ENCODE measurements at places on chromosomes 12 and 14. TPM values are rescaled to one million over a fixed set of nuclear protein-coding genes. Genes with fewer than 3 reads are reported as not detected.

- no peak for DNase-seq
Observed at GRCh38 chr14:26636561-26636960, 38.7 kb upstream of the NOVA1 start.

Gene SLC25A21
- total RNA-seq: not detected

DNA sequence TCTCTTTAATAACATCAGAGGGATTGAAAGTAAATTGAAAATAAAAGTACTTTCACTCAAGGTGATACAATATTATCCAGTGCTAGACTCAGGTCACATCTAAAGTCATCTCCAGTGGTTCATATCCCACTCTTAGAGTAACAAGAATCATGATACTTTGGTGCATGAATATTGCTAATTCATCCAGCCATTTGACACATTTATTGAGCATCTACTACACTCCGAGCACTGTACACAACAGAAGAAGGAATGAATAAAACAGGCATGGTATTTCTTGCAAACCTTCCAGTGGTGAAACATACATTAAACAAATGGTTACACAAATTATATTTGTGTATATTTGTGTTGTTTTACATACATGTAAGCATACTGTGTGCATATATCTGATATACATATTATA lies 116.0 kb upstream of the TMCC3 start:
- no peak for DNase-seq

DNA sequence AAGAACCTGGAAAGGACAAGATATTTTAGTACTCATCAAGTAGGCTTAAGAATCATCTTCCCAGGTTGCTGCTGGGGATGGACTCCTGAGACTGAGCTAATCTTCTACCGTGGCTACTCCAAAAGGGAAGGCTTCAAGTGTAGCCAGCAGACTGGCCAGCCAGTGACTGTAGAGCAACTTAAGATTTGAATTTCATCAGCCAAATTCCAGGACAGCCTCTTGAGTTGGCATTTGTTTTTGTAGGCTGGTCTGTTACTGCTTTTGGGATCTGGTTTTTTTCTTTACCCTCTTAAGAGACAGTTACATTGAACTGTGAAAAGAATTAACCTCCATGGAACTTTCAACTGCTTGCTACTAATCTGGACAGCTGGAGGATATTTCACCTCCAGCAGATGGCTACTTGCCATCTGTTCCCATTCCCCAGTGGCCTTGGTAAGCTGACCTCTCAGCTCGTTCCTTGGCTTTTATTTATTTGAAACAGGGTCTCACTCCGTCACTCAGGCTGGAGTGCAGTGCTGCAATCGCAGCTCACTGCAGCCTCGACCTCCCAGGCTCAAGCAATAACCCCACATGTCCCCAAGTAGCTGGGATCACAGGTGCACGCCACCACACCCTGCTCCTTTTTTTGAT lies 20.7 kb downstream of the VTI1B start:
- DNase-seq: no peak

DNA sequence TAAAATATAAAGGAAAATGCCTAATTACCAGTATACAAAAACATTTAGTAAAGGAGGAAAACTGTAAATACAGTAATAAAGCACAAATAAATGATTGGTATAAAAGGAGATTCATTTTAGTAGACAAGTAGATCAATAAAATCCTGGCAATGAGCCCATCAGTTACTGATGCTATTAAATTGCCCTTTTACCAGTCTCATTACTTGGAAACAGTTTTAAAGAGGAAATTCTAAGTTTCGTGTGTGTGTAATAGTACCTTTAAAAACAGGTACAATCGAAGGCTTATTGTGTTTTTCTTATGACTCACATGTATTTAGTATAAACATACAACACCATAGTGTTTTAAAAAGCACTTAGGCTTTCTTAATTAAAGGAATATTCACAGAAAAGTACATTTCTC lies 46.4 kb upstream of the SYT10 start:
- no peak for DNase-seq

Gene SERPINA12
- total RNA-seq: not detected

DNA sequence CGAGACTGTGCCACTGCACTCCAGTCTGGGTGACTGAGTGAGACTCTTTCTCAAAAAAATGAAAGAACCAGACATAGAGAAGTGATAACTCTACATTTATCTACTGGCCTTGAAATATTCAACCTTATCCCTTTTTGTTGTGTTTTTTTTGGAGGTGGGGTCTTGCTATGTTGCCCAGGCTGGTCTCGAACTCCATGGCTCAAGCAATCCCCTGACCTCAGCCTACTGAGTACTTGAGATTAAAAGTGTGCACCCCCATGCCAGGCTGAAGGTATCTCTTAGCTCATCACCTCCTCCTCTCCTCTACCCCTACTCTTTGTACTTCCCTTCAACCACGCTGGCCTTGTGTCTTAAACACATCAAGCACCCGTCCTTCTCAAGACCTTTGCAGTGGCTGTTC lies 3.8 kb downstream of the DRAM1 start:
- no peak for DNase-seq

Gene GPR84
- total RNA-seq: not detected

Gene GUCY2C
- not detected for total RNA-seq

Gene SLC6A15
- 4.4 TPM for total RNA-seq

Gene SLC5A8
- not detected for total RNA-seq

GRCh38 chr12:71877335-71878121 lies 38.0 kb downstream of the TBC1D15 start:
- no peak for DNase-seq

Gene CLEC4D
- not detected for total RNA-seq

Gene NFE2
- not detected for total RNA-seq

DNA sequence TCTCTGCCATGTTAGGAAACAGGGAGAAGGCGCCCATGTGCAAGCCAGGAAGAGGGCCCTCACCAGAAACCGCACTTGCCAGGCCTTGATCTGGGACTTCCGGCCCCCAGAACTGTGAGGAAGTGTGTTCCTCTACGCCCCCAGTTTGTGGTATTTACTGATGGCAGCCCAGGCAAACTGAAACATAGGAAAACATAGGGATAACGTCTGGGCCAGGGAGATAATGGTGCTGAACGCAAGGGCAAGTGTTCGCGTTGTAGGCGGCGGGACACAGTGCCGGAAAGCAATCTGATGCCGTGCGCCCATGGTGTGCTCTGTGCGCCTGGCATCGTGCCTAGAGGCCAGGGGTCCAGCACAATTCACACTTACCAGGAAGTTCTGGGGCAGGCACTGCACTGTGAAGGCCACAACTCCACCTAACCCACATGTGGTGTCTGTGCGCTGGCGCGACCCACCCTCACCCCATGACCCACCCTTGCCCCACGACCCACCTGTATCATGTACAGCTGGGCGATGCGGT lies 53.6 kb downstream of the ARL6IP4 start:
- DNase-seq: no peak

Gene ACOT2
- total RNA-seq: 45.4 TPM

Gene FITM1
- total RNA-seq: not detected

DNA sequence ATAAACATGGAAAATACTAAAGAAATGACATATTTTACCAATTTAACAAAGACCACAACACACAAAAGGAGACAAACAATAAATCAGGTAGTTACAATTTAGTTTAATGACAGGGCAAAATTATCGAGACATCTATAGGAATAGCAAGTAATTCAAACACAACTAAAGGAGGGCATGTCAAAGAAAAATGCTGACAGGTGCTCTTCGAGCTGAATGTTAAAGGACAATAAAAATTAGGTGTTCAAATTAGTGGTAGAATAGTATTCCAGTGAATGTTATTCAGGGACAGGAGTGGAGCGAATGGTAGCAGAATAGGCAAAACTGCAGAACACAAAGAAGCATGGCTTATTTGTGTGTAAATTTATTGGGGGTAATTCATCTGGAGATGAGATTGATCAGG lies 1004.3 kb upstream of the FBXO33 start:
- DNase-seq: no peak

GRCh38 chr12:98416845-98417244 lies 98.5 kb upstream of the TMPO start:
- no peak for DNase-seq

Gene DBX2
- total RNA-seq: not detected

Gene CMA1
- not detected for total RNA-seq

Gene DAO
- total RNA-seq: not detected

DNA sequence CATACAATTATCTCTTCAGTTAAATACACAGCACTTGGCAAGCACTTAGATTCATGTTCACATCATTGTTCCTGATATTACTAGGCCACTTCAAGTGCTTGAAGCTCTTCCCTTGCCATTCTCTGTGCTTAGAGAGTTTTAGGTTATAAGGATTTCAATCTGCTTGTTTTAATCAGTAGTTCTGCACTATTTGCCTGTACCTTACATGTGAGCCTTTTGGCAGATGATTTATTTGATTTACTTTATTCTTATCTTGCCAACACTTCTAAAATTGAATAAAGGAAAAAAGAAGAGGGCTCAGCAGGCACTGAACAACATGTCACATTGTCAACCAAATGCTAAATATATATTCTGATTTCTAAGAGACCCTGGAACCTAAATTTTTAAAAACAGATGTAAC lies 363.8 kb upstream of the USP15 start:
- DNase-seq: no peak

- DNase-seq: no peak
Observed at GRCh38 chr14:56300495-56300894, 182.3 kb downstream of the PELI2 start.

DNA sequence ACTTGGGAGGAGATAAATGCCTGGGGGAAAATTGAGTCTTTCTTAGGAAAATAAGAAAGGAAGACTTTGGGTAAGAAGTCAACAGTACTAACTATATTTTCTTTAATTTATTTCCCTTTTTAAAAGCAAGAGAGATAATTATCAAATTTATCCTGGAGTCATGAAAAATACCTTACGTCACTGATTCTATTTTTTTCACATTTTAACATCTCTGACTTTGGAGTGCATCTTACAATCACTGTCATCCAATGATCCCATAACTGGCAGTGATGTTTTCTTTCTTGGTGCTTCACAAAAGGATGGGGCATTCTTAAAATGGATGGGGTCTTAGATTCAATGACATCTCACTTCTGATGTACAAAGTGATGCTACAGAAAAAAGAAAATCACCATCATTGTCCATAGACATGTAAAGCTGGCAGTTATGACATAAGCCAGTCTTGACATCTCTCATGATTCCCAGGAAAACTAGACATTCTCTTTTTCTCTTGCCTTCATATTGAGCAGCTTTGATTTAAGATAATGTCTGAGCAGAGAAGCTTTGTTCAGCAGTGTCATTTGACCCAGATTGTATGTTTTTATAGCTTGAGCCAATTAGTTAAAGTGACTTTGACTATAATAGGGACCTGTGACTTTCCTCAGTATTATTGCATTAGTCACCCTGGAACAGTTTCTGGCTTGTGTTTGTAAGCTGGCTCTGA lies 236.2 kb downstream of the EGLN3 start:
- no peak for DNase-seq

GRCh38 chr14:75831455-75831854 lies 150.3 kb downstream of the TGFB3 start:
- DNase-seq: peak; percentile 85

DNA sequence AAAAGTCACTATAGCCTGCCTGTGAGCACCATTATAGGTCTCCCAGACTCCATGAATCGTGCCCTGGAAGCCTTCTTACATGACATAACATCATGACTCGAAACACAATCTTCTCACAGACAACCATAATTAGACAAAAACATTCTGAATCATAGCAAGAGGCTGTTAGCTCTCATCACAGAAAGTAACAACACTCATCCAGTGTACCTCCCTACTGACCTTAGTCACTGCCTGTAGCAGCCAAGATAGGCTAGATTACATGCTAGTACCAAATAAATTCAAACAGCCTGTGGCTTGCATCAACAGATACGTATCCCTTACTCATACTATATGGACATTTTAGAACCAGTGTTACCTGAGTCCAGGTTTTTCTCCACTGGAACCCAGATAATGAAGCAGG lies 663.8 kb upstream of the FOXG1 start:
- DNase-seq: no peak

GRCh38 chr12:25119020-25119419 lies 75.9 kb downstream of the DNAI7 start:
- DNase-seq: no peak

GRCh38 chr12:56529656-56530055 lies 8.0 kb downstream of the RBMS2 start:
- DNase-seq: no peak
